Skeletal muscle tissue (tissue), 5 donors: ENCODE measurements at places on chromosomes 2 and 18. TPM values are rescaled to one million over a fixed set of nuclear protein-coding genes. Genes with fewer than 3 reads are reported as not detected.

The FLACC1 gene
- total RNA-seq: 1.0 TPM

The KDSR gene
- 12.5 TPM for total RNA-seq

The PROC gene
- not detected for total RNA-seq

The TTC32 gene
- total RNA-seq: 2.6 TPM

The SCN9A gene
- 14.1 TPM for total RNA-seq
